ENCODE measurements at places on chromosomes 2 and 18.

DNA sequence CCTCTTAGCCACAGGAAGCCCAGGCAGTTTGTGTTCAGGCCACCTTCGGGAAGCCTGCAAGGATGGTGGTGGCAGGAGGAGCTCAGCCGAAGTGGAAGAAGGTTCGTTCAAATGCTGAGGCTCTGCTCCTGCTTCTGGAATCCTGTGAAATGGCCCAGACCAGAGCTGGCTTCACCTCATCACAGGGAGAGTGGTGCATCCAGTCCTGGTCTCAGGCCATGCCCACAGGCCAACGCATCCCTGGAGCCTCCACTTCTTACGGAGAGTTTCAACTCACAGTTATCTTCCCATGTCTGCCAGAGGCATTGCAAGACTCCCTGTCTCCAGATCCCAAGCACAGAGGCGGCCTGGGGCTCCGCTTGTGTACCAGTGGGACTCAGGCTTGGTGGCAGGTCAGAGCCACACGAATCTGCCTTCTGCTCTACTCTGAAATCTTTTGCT lies 82.3 kb downstream of the NDUFA10 start:
- DNase-seq: no peak

GRCh38 chr18:11982981-11983380 lies 1.7 kb downstream of the IMPA2 start:
- no peak for DNase-seq

- no peak for DNase-seq
Measured at GRCh38 chr2:39755466-39755865, 23.6 kb downstream of the THUMPD2 start.

DNA sequence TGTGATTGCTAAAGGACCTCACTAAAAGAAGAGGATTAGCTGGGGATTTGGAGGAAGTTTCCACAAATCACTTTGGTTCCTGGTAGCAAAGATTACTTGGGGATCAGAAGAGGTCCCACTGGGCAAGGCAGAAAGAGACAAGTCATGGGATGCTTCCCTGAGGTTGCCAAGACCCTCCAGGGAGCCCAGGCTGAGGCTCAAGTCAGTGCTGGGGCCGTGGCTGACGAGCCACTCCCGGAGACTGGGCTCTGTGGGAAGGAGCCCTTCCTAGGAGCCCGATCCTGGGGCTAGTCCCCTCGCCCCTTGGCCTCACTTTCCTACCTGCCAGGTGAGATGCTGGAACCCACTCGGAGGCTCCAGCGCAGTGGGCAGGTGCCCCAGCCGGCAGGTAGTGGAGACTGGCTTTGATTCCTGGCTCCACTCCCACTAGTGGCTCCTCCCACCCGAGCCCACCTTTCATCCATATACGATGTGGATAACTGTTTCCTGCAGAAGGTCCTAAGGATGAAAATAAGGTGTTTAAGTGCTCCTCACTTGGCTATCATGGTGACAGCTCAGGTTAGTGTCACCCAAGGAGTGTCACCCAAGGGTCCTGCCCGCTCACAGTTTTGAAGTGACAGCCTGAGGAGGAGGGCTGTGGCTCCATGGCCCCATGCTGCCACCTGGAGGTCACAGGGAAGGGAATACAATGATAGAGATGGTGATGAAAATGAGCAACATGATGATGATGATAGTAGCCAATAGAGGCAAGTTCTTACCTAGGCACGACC lies 100.5 kb downstream of the CAPN13 start:
- DNase-seq: peak; percentile 31

DNA sequence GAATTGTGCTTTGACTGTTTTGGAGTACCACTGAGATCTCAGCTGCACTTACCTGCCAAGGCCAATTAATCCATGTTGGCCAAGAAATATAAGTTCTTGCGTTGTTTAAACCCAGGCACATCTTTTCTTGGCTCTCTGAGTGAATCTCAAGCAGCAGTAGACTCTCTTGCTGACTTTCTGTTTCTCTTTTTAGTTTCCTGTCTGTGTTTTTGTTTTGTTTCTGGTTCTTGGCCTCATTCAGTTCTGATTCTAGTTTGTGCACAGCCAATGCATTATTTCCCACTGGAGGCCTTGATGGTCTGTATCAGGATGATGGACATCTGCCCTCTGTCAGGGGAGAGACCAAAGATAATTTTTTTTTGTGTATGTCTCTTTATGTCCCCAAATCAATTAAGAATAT lies 379.4 kb downstream of the CDH2 start:
- DNase-seq: no peak

GRCh38 chr2:1862608-1863280 lies 118.4 kb upstream of the PXDN start:
- no peak for DNase-seq

DNA sequence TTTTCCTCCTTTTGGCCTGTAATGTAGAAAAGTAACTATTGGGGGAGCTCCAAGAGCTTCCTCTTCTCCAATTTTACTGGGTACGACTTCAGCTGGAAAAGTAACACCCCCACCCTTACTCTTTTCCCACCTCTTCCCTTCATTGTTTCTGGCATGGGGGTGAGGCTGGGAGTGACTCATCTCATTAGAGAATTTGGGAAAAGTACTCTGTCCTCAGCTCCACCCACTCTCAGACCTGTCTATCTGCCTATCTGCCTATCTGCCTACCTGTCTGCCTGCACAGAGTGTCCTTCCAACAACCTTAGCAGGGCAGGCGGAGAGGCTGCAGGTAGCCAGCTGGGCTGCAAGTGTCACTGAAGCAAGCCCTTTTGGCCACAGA lies 93.6 kb downstream of the EPHA4 start:
- no peak for DNase-seq

GRCh38 chr2:232338759-232339106 lies 39.8 kb upstream of the ALPP start:
- DNase-seq: no peak

DNA sequence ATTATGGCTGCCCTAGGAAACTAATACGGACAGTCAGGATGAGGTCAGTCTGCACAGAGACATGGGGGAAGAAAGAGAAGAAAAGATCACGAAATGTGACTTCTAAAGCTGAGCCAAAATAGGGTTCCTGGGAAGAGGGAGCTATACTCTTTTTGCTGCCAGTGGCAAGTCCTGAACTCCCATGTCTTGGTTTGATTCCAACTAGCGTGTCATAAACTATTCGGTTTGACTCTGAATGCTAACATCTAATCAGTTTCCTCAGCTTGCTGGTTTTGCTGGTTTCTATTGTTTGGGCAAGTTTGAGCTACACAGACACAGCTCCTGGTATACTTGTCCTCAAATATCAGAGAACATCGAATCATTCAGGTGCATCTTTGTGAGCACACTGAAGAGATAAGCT lies 80.5 kb upstream of the CYP1B1 start:
- DNase-seq: no peak

DNA sequence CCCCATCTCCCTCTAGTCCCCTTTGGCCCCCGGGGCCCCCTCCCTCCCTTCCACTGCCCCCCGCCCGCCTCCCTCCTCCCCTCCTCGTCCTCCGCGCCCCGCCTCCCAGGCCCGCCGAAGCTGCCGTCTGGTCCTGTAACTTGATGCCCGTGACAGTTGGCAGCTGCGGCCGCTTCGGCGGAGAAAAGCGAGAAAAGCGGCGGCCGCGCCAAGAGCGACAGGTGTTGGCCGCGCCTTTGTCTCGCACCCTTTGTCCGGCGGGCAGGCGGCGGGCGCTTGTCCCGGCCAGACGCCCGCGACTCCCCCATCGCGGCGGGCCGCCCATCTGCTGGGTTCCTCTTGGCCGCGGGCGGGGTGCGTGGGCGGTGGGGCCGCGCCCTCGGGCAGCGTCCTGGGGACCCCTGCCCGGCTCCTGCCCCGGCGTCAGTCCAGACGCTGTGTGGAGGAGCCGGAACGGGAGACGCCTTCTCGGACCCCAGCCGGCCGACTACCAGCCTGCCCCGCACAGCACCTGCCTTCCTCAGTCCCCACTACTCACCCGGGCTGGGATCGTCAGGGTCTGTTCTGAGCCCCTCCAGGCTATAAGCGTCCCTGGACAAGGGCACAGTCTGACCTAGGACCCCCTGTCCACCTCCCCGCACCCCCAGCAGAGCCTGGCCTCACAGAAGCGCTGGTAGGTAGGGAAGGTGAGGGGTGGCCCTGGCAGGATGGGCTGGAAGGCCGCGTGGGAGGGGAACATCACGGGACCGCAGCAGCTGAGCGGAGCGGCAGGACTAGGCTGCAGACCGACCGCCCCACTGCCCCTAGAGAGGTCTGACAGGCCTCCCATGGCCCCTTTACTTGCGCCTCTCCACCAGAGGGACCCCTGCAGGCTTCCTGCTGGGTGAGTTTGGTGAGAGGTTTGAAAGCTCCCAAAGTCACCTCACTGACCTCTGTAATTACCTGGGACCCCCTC lies 1.2 kb upstream of the HES6 start:
- DNase-seq: no peak

DNA sequence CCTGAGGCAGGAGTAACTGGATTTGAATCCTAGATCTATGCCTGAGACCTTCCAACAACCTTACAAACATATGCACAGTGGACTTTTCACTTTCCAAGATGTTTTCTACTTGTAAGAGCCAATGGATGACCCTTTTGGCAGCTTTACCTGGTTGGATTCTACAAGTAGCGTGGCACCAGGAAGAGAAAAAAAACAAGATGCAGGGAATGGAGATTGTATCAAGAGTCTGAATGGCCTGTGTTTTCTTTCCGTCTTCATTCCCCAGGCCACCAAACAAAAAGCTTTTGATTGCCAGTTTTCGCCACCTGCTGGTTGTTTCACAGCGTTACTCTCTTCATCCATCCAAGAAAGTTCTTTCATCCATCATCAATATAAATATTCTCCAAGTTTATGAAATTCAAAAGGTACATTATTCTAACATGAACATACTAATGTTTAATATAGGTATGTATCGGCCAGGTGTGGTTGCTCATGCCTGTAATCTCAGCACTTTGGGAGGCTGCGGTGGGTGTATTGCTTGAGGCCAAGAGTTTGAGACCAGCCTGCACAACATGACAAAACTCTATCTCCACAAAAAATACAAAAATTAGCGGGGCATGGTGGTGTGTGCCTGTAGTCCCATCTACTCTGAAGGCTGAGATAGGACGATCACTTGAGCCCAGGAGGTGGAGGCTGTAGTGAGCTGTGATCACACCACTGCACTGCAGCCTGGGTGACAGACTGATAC lies 3.5 kb upstream of the BCL2 start:
- peak; percentile 81 for DNase-seq

GRCh38 chr18:24993628-24994027 lies 358.3 kb downstream of the ZNF521 start:
- DNase-seq: no peak
